Naive thymus-derived CD4-positive, alpha-beta T cell (primary cell): ENCODE measurements at places on chromosomes 5 and 9. TPM values are rescaled to one million over a fixed set of nuclear protein-coding genes. Genes with fewer than 3 reads are reported as not detected.

- no peak for DNase-seq
These were observed 14.6 kb upstream of the ZNF608 start for GRCh38 chr5:124761010-124761409.

DNA sequence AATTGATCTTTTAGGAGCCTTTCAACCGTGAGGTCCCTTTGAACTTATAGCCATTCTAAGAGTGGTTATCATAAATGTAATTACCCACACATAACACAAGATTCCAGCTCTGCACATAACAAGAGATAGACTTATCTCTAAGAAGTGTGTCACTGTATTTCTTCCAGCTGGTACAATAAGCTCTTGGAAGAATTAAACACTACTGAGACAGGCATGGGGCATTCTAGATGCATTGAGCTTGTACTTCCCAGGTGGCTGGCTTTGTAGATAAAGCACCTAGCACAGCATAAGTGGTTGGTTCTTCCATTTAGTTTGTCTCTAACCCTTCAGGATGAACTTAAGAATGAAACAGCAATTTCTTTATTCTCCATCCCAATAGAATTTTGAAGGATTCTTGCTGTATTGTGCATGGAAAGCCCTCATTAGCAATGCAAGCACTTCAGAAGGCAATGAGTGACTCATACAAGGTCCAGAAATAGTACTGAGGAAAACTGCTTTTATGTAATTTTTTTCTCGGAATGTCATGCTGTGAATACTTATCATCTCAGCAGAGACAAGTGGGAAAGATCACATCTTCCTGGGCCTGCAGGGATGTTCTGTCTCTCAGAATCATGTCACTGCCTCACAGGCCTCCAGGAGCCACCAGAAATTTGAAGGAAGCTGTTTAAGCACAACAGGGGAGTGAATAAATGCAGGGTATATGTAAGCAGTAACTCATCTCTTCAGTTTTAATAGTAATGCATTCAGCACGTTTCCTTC lies 91.1 kb upstream of the CD180 start:
- DNase-seq, result no peak

DNA sequence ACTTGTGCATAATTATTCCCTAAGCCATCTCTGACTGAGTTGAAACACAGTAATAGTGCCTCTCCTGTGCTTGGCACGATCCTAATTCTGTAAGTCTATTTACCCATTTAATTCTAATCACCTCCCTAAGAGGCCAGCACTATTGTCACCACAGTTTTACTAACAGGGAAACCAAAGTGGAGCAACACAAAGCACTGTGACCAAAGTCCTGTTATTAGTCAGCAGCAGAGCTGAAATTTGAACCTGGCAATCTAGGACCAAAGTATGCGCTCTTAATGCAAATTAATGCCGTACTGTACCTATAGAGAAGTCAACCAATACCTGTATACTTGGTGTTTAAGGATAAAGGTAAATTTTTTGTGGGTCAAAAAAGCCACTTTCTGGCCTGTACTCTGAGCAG lies 77.1 kb upstream of the CNTLN start:
- DNase-seq, result no peak

- no peak for DNase-seq
These were observed 263.5 kb downstream of the NTRK2 start for GRCh38 chr9:84932915-84933527.

DNA sequence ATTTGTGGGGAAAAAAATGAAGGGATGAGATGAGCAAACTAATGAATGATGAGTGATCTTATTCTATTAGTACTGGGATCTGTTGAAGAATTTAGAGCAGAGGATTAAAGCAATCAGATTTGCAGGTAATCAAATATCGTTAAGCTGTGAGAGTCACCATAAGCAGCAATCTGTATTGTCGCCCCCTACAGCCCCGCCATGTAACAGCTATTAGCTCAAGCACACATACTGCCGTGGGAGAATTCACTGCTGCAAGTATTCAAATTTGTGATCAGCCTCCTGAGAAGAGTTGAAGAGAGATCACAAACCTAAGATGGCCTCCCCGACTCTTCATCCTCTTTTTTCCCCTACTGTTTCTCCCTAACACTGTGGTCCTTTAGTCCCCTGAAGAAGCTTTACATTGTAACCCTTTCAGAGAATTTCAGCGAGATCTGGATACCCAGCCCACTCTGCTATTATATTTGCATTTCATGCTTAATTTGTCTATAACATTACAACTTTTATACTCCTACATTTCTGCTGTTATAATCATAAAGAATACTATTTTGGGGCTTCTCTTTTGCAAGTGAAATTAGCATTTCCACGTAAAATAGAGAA lies 28.5 kb upstream of the PHF24 start:
- no peak for DNase-seq

DNA sequence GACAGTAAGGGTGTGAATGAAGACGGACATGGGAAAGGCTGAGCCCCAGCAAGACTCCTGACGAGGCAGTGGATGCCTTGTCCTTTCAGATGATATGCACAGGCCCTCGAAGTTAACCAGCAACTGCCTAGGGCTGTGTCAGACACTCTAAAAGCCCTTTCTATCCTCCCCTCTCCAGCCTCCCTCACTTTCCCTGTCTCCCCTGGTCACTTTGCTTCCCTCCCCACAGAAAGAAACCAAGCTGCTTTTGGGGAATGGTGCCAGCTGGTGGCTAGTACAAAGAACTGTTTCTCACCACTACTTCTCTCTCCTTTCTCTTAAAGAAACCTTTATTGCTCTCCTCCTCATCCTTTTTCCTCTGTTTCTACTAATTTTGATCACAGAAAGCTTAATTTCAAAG lies 21.4 kb downstream of the LHFPL2 start:
- DNase-seq, result no peak

DNA sequence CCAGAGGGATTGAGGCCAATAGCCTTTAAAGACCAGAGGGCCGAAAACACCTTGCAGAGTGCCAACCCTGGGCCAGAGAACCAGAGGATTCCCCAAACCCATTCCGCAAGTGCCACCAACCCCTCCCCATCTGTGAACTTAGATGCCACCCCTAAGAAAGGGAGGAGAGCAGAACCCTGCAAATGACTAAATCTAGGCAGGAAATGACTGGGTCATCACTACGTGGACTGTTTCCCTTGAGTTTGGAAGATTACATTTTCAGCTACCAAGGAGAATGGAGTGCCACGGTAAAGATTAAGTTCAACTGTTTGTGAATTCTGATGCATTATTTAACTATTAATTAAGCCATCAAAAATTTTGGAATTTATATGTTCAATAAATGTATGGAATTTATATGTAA lies 142.8 kb downstream of the ENC1 start:
- no peak for DNase-seq

DNA sequence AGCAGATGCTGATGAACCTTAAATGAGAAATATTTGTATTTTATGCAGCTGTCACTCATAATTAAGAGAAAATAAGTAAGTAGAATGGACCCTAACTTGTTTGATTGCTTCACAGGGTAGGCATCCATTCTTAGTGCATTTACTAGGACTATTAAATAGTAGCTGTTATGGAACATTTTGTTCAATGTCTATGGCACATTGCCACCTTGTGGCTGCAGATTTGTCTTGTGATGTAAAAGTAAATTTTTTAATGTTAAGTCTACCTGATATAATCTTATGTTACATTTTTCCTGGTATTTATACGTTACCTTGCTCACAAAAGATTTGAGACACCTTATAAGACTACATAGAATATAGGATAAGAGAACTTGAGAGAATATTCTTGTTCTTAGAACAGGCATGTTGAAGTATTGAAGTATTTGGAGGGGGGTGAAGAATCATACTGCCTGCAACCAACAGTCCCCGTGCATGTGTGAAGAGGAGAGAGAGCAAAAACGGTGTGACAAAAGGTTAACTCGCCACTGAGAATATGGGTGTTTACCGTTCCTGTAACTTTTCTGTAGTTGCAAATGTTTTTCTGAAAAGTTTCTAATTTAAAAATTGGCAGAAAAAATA lies 161.1 kb downstream of the MAST4 start:
- DNase-seq, result no peak

- DNase-seq, result no peak
These were observed 459.8 kb downstream of the CCDC171 start for GRCh38 chr9:16012621-16013020.

GRCh38 chr5:112975721-112976431 lies 722 bp upstream of the DCP2 start:
- no peak for DNase-seq

DNA sequence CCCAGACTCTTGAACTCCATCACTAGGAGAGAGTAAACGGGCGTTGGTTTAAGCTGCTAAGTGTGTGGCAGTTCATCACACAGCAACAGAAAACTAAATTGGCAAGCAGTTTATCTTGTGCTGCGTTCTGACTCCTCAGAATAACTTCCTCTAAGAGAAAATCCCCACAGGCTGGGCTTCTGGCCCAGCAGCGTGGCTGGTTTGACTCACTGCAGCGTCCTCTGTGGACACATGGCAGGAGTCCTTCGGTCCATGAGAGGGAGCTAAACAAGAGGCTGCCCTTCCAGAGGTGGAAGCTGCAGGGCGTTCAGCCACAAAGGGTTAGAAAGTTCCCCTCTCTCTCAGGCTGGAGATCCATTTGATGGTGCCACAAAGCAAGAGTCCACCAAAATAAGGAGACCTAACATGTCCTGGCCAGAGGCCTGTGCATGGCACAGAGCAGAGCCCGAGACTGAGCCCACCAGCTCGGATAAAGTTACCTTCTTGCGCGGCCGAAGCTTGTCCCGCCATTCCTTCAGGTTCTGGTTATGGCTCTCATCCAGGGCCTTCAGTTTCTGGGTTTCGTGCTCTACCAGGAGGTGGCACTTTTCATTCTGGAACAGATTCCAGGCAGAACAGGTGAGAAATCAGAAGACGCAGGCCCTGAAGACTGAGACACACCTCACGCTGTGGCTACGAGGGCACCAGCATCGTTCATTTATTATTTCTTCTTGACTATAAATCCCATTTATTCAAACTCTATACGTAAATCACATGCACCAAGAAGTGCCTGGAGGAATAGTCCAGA lies 46.2 kb upstream of the FBXW11 start:
- DNase-seq, result no peak

DNA sequence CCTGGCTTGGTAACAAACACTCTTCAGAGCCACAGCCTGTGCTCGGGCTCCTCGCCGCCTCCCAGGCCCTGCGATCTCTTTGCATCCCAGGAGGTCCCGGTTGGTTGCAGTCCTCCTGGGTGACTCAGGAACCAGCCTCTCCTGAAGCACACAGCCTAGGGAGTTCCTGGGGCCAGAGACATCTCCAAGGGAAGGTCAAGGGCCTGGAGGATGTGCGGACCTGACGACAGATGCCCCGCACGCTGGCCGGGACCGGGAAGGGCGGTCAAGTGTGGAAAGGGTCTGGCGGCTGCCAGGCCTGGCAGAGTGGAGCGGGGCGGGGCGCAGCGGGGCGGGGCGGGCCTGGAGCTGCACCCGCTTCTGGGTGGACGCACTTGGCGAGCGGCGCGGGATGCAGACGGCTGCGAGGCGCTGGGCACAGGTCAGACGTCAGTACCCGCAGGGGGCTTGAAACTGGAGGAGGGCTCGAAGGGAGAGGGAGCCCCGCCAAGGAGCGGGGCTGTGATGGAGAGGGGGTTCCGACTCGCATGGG lies 45.0 kb upstream of the PRSS3 start:
- DNase-seq, result no peak

- no peak for DNase-seq
These were observed 94.9 kb downstream of the HTR4 start for GRCh38 chr5:148559461-148559860.

DNA sequence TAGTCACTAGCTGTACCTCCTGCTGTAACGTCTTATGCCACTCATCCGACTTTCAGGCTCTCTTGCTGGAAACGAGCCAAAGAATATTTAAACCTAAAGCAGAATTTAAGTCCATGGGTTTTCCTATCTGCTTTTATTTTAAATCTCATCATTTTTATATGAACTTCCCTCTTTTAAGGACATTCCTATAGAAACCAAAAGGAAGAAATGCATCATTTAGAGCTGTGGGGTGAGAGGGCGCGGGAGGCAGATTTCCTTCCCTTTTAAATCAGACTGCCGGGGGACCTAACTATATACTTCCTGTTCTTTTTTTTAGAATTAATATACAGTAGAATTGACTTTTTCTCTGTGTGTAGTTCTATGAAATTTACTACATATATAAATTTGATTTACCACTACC lies 468.8 kb downstream of the BNC2 start:
- no peak for DNase-seq

Gene CDH9
- total RNA-seq, result not detected

Gene AHRR
- 1.4 TPM for total RNA-seq

Gene SLC36A2
- not detected in 2 replicates for total RNA-seq

Gene RFX3
- 28.4 TPM for total RNA-seq

Gene SPEF2
- total RNA-seq, result 5.4 and 7.7 TPM in 2 replicates

Gene CORO2A
- 7.7 TPM for total RNA-seq

Gene SLC34A3
- total RNA-seq, result not detected in 2 replicates

Gene PCDHGB4
- total RNA-seq, result 0.20 and 0.24 TPM in 2 replicates

Gene C9orf43
- 0.61 TPM for total RNA-seq
